Kidney glomerular epithelial cell (primary cell): ENCODE measurements at places on chromosomes 1 and 21.
A peak's percentile ranks its signal among the peaks of the same experiment; 100 is the strongest.

DNA sequence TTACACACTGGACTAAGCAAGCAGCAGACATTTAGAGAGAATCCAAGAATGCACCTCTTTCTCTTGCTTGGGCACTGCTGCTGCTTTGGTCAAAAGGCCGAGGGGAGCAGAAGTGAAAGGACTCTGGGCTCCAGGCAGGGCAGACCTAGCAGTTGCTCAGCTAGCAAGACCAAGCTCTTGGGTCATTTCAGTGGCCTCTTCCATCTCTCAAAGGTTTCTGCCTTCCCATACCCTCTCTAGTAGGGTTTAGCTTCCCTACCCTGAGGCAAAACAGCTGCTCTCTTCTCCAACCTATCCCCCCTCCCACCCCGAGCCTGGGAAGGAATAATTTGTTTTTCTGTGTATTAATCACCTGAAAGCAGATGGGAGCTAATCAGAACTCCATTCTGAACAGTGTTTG lies 25.8 kb downstream of the TFAP2E start:
- no peak for DNase-seq

DNA sequence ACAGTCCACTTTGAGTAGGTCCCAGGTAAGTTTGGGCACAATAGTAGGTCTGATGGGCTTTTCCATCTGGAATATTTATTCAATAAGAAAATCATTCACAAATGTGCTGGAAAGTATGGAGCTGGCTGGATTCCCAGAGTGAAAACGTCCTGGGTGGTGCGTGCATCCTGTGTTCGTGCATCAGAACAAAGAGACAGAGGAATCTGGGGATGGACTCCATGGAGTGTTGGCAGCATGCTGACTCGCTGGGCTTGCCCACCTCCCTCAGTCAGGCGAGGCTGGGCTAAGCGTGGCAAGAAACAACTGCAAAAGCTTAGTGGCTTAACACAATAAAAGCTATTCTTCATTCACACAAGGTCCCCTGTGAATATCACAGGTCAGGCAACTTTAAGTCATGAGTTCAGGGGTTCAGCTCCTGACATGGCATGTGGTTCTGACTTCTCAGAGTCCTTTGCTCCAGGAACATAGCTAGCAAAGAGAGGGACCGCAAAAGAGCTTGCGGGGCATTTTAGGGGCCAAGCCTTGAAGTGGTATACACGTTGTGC lies 151.6 kb upstream of the ZNF644 start:
- DNase-seq: no peak

DNA sequence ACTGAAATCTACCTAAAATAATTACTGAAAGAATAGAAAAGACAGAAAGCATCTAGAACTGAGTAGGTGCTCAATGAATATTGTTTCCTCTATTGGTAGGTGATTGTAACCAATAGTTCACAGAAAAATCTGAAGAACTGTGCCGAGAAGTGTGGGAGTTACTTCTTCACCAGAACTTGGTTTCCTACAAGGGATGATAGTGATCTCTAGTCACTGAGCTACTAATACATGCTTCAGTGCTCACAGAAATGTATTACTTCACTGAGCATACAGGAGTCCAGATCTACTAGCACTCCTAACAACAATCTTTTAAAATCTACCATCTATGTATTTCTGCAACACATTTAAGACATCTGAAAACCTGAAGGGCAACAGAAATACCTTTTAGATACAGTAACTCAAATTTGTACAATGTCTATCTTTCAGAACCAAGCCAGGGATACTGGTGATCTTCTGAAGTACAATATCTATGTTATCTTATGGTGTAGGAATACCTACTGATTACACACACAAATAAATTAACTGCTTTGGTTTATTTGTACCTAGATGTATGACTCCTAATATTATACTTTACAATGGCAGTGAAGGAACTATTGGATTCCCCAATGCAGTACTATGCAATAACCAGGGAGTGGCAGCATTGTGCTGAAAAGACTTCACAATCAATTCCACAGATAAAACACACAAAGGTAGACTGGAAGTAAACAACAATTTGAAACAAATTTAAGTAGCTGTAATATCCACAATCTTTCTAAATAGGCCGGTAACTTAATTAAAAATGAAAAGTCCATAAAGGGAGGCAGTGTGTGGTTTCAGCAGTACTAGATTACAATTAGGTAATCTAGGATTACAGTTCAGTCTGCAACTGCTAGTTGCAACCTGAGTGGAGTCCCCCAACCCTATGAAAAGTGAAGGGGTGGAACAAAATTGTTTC lies 243.0 kb downstream of the SLC45A1 start:
- DNase-seq: peak; percentile 59

GRCh38 chr1:28249866-28250295 lies 9.4 kb upstream of the SESN2 start:
- no peak for DNase-seq

DNA sequence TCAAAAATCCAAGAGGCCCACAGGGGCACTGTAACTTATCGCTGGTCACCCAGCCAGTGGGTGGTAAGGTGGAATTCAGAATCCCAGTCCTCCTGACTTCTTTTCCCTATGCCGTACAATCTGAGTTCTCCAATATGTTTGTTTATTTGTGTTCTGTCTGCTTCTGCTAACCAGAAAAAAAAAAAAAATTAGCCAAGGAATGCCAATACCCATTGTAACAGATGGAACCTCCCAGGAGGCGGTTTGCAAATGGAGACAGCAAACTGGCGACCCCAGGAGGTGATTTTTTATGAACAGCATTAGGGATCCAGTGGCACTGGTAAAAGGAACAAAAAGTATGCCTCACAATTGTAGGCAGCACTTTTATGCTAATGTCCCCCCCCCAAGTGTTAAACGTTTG lies 189.0 kb upstream of the FGGY start:
- DNase-seq: no peak

- no peak for DNase-seq
These were observed 168.7 kb downstream of the CAMTA1 start for GRCh38 chr1:6953907-6954364.

DNA sequence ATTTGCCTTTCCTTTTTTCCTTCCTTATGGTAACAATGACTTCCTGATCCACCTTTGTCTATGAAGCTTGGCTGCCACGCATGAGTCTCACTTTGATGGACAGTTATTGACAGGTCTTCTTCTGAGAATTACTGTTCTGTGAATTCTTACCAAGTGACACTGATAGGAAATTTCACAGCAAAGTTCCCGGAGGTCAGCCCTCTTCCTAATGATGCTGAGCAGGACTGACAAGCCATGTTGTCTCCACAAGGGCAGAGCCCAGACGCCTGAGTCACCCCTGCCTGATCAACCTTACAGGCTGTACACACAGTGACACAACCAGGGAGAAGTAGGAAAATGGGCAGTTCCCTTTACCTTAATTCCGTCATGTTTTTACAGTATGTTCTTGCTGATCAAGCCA lies 44.2 kb downstream of the ZC3H11B start:
- DNase-seq: no peak

DNA sequence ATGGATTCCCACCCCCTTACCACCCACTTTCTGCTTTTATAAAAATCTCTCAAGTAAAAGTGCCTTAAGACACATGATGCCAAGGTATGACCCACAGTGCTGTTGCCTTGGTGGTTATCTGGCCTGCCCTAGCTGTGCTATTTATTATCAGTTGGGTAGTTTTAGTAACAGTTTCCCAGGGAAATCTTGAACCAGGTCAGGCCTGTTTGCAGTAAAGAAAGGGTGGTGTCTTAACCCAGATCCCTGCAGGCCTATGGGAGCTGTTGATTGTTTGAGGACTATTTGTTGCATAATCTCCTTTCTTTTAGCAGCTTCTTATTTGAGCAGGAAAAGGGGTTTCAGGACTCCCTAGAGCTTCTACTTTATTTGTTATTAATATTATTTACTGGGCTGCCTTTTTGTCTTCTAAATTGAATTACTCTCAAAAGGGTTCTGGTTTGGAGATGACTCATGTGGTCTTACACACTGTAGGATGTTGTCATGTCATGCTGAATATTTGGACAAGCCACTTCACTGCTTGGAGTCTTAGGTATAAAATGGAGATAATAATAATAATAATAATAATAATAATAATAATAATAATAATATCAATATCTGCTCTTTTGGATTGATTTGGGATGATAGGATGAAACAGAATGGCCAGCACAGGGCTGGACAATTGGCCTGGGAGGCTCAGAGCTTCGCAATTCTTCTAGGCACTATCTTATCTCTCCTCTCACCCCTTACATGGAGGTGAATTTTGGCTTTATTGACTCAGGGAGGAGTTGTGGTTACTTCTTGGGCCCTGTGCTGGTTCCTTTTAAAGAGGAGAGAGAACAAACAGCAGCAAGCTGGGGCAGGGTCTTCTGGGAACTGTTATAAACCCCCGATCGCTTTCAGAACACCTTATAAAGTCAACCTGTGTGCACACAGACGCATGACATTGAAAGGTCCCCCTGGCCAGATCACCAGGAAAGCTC lies 252.1 kb downstream of the PRDM2 start:
- DNase-seq: no peak

- DNase-seq: no peak
These were observed 16.6 kb upstream of the SLFNL1 start for GRCh38 chr1:41038110-41038509.

- DNase-seq: no peak
These were observed 74.7 kb upstream of the OLFM3 start for GRCh38 chr1:102071451-102071850.

- DNase-seq: no peak
These were observed 18.6 kb upstream of the MYSM1 start for GRCh38 chr1:58718435-58718834.
